ENCODE measurements at places on chromosomes 1 and 21. TPM values are rescaled to one million over a fixed set of nuclear protein-coding genes. Genes with fewer than 3 reads are reported as not detected.
A peak's percentile ranks its signal among the peaks of the same experiment; 100 is the strongest.

GRIK1 gene
- not detected for total RNA-seq

AIRE gene
- total RNA-seq, result not detected

FPGT gene
- 29.3 TPM for total RNA-seq

ZNF670 gene
- 1.8 TPM for total RNA-seq

ATP1A4 gene
- 0.61 TPM for total RNA-seq

PLCH2 gene
- 7.3 TPM for total RNA-seq

KLHDC8A gene
- total RNA-seq, result 0.34 TPM

TRAF3IP3 gene
- 6.4 TPM for total RNA-seq

CFHR3 gene
- total RNA-seq, result not detected

CALML6 gene
- 0.37 TPM for total RNA-seq

DNA sequence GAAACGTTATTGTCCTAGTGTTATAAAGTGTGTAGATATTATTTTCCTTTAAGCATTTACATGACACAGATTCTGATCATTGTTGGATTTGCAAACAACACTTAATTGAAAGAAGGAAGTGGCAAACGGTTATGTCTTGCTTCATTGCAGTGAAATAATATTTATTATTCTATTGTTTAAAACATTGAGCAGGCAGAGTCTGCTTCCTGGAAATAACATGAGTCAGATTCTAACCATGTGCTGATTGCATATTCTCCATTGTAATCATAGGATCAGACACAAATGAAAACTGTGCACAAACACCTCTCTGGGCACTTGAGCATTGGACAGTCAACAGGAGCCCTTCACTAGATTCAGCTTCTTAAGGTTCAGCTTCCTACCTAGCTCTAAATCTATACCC lies 46.8 kb upstream of the USP25 start:
- DNase-seq, result no peak

DNA sequence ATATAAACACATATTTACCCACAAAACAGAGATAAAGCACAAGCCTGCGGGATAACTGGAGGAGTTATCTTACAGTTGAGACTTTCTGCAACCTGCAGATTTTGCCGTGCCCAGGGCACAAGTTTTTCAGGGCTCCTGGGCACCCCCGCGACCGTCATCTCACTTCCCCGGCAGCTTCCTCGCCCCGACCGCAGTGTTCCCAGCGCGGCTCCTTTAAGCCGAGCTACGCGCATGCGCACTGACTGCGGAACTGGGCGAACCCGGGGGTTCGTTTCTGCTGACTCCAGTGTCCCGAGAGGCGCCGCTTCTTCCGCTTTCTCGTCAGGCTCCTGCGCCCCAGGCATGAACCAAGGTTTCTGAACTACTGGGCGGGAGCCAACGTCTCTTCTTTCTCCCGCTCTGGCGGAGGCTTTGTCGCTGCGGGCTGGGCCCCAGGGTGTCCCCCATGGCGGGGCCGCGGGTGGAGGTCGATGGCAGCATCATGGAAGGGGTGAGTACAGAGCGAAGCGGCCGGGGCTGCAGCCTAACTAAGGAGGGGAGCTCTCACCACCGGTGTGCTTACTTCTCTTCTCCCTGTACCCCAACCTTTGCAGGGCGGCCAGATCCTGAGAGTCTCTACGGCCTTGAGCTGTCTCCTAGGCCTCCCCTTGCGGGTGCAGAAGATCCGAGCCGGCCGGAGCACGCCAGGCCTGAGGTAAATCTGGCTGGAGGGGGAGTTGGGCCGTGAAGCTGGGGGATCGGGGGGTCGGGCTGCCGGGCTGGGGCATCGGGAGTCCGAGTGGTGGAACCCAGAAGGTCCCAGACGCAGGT lies at the start of gene RTCA:
Gene RTCA, plus strand, starts transcription at position 286 of the 810 bp plus-strand sequence. Its CDS starts 160 bp downstream, at position 446.
- DNase-seq, result peak; percentile 98

DNA sequence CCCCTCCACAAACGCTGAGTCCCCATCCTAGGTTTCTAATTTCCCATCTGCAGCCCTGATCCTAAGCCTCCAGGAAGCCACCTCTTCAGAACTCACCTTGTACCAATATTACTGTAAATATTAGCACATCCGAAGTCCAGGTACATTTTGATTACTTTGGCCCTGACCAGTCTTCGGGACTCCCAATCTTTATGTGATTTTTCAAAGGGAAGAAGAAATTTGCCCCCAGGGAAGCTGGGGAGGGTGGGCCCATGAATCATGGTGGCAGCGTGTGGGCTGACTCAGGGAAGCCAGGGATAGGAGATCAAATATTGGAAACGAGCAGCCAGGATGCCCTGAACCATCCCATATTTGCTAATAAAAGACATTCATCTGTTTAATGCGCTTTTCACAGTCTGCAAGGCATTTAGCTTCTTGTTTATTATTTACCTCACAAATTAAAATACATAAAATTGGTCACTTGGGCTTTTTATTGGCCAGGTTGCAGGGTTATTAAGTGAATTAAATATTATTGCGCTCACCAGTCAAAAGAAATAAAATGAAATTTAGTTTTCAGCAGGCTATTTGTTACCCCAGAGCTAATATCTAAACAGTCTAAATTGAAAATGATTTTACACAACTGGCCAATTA lies 46.6 kb downstream of the KIAA0040 start:
- no peak for DNase-seq

DNA sequence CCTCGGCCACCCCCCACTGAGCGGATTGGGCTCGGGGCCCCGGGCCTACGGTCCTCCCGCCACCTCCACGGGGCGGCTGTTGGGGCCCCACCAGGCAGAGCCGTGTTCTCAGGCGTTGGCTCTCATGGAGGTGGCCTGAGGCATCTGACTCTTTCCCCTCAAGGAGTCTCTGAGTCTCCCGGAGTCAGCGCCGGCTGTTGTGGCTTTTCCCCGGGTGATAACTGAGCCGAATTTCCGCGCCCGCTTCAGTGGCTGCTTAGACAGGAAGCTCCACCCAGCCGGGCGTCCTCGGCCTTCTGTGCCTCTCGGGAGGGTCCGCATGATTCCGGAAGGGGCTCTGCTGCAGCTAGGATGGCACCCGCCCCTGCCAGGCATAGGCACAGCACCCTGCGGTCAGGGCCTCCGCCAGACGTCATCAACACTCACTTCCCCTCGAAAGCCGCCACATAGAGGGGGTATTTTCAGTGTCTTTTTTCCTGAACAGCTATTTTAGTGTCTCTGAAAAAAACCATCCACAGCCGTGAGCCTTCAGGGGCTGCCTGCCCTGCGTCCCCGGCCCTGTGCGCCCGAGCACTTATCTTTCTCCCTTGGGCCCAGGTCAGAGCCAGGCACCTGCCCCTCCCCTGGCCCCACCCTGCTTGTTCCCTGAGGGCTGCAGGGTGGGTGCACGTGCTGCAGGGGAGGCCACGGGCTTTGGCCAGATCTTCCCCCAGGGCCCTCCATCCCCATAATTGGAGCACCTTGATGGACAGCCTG lies 72.9 kb downstream of the SKI start:
- peak; percentile 87 for DNase-seq

GRCh38 chr1:61748566-61748965 lies 6.3 kb downstream of the PATJ start:
- no peak for DNase-seq

DNA sequence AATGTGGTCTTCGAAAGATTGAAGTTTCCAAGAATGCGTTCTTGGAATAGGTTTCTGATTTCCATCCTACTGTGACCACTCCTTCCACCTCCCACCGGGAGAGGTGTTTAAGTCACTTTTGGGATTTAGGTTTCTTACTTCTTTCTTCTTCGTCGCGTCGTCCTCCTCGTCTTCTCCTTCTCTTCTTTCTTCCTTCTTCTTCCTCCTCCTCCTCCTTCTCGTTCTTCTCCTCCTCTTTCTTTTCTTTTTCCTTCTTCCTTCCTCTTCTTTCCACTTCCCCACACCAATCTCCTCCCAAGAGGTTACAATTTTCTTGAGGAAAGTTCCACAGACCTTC lies 2.1 kb downstream of the CACHD1 start:
- no peak for DNase-seq

DNA sequence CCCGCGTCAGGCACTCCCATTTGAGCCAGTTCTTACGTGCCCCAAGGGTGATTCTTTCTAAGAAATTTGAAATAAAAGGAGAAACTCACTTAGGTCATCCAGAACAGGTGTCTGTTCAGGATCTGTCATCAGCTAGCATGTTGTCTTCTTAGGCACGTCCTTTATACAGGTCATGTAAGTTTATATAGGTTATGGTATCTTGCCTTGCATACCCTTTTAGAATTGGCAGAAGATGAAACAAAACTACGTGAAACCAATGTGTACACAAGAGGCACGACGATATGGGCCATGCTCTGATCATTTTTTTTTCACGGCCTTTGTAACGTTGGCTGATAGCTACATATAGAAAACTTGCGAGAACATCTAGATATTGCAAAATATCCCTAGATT lies 579 bp upstream of the GTF2B start:
- no peak for DNase-seq

DNA sequence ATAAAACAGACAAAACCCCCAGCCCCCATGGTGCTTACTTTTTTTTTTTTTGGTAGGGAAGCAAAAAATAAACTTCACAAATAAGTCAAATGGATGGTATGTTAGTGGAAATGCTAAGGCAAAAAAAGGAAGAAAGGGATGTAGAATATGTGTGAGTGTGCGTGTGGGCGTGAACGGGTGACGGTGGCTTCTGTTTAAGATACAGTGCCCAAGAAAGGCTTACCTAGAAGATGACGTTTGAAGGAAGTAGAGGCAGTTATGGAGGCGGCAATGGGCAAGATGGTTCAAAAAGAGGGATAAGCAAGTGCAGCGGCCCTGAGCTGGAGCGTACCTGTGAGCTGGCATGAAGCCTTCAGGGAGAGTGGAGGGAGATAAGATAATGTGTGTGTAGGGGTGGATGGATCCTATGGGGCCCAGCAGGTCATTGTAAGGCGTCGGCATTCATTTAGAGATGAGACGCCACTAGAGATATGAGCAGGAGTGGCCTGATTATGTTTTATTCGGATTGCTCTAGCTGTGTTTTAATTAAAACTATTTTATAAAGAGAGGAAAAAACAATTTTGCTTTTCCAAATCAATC lies 19.9 kb downstream of the LEPR start:
- DNase-seq, result no peak

- DNase-seq, result no peak
Measured at GRCh38 chr1:91798241-91798648, 87.7 kb downstream of the TGFBR3 start.

DNA sequence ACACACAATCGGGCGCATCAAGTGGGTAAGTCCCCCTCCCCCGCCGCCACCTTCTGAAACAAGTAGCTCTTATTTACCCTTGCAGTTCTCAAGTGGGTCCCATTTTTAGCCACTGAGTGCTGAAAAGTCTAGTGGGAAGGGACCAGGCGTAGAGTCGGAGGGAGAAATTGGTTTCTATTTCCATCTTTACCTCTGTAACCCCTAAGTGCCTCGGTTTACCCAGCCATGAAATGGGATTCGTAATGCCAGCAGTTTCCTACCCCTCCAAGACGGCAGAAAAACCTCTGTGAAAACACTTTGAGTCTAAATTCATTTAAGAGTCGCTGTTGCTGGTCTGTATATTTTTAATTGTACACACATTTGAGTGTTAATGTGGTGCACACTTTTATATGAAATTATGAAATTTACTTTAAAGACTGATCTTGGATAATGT lies 928 bp downstream of the TLCD4 start:
- DNase-seq, result peak; percentile 68

DNA sequence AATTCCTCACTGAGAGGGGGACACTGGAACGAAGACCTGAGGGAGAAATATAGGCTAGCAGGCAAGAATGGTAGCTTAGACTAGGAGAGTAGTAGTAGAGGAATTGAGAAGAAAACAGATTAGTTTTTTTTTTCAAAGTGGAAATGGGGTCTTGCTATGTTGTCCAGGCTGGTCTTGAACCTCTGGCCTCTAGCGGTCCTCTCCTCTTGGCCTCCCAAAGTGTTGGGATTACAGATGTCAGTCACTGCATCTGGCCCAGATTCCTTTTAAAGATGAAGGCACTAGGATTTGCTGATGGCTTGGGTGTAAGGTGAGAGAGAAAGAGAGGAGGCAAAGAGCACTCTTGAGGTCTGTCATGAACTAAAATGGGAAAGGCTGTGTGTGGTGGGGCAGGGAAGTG lies 30.1 kb downstream of the NFASC start:
- DNase-seq, result no peak

GRCh38 chr21:32712043-32712442 lies 15.8 kb downstream of the SYNJ1 start:
- no peak for DNase-seq

DNA sequence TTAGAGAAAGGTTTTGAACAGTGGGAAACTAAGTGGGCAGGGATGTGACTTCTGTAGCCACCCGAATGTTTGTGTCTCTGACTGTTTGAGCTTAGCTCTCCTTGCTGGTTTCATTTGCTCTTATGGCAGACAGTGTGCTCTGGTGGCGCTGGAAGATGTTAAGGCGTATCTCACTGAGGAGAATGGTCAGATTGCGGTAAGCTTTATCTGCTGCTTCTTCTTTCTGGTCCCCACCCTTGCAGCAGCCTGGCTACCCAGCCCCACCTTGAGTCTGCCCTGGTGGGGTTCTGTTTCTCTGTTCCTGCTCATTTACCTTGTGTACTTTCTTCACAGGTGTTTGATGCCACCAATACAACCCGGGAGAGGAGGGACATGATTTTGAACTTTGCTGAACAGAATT lies 9.9 kb downstream of the PFKFB2 start:
- DNase-seq, result no peak

DNA sequence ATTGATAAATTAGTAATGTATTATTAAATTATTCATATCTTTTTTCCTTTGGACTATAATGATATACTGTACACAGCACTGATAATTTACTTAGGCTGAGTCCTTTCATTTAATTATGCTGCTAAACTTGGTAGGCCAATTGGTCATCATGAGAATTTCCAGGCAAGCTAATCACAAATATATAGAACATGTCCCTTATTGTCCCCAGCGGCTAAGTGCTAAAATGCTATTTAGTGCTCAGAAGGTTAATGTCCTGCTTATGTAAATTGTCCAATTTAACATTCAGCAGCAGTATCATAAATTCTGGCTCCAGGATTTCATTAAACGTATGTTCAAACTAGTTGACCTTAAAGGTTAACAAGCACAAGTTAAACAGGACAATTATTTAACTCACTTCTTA lies 30.0 kb upstream of the RRP15 start:
- no peak for DNase-seq

GRCh38 chr1:230266456-230266855 lies 159.7 kb downstream of the PGBD5 start:
- no peak for DNase-seq

- DNase-seq, result no peak
Measured at GRCh38 chr1:115524236-115524635, 117.5 kb upstream of the VANGL1 start.

GRCh38 chr1:43844114-43844513 lies 89.5 kb upstream of the ARTN start:
- DNase-seq, result no peak

Data from upper lobe of left lung (tissue), 6 donors.